Hepatocyte (in vitro differentiated cells): ENCODE measurements at places on chromosomes 5 and 9. TPM values are rescaled to one million over a fixed set of nuclear protein-coding genes. Genes with fewer than 3 reads are reported as not detected.

HTR4 gene
- 2.0 and 2.3 TPM in 2 replicates for total RNA-seq

FOXD1 gene
- 0.33 and 1.6 TPM in 2 replicates for total RNA-seq

POLR1E gene
- total RNA-seq, result 13.3 and 13.6 TPM in 2 replicates

ZNF658 gene
- total RNA-seq, result 2.4 and 3.4 TPM in 2 replicates

LARP1 gene
- total RNA-seq, result 68.4 and 75.0 TPM in 2 replicates

MEIKIN gene
- not detected in 2 replicates for total RNA-seq

GALNT12 gene
- 13.0 and 16.4 TPM in 2 replicates for total RNA-seq
